ENCODE measurements at places on chromosomes 4 and X. TPM values are rescaled to one million over a fixed set of nuclear protein-coding genes. Genes with fewer than 3 reads are reported as not detected.
A peak's percentile ranks its signal among the peaks of the same experiment; 100 is the strongest.

ERCC6L gene
- 5.3 TPM for polyA plus RNA-seq

DNA sequence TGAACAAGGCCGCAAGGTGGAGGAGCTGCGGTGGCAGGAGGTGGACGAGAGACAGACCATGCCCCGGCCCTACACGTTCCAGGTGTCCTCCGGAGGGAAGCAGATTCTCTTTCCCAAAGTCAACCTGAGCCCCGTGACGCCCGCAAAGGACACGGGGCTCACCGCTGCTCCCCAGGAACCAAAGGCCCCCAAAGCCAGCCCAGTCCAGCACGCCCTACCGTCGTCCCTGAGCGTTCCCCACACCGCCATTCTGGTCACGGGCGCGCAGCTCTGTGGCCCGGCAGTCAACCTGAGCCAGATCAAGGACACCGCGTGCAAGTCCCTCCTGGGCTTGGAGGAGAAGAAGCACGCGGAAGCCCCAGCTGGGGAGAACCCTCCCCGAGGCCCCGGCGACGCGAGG lies 72.2 kb downstream of the AASDH start:
- H3K27ac ChIP-seq, result no peak overlapping the region
- no peaks in the 10 kb centered on the region for H3K27me3 ChIP-seq
- no peaks in the 10 kb centered on the region for H3K4me1 ChIP-seq
- DNase-seq, result no peak

DNA sequence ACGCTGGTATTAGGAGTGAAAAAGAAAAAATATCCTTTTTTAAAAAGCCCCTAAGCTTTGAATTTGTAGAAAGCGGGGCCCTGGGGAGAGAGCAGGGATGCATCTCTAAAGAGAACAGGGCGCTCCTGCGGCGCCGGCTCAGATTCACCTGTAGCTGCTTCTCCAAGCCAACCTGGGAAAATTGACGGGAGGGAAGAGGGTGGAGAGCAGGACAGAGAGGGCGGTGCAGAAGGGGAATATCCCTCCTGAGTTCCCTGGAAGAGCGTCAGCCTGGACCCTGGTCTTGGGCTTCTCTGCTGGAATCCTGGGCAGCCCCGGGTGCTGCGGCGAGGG lies 776 bp upstream of the SOWAHD start:
- no peaks in the 10 kb centered on the region for H3K36me3 ChIP-seq
- no peaks in the 10 kb centered on the region for H3K27me3 ChIP-seq
- H3K4me1 ChIP-seq, result no peaks in the 10 kb centered on the region

- no peak overlapping the region for H3K27ac ChIP-seq
- no peaks in the 10 kb centered on the region for H3K27me3 ChIP-seq
- peaks cover 8% of the 10 kb centered on the region for H3K4me1 ChIP-seq
- no peak for DNase-seq
- no peak overlapping the region for H3K4me3 ChIP-seq
These were observed 6.3 kb downstream of the AREG start for GRCh38 chr4:74451214-74451661.

SMR3A gene
- not detected for polyA plus RNA-seq

GRCh38 chr4:69731241-69731640 lies 29.2 kb downstream of the SULT1B1 start:
- H3K27ac ChIP-seq, result no peak overlapping the region
- H3K4me1 ChIP-seq, result no peaks in the 10 kb centered on the region
- no peak overlapping the region for H3K4me3 ChIP-seq
- H3K36me3 ChIP-seq, result no peaks in the 10 kb centered on the region

DNA sequence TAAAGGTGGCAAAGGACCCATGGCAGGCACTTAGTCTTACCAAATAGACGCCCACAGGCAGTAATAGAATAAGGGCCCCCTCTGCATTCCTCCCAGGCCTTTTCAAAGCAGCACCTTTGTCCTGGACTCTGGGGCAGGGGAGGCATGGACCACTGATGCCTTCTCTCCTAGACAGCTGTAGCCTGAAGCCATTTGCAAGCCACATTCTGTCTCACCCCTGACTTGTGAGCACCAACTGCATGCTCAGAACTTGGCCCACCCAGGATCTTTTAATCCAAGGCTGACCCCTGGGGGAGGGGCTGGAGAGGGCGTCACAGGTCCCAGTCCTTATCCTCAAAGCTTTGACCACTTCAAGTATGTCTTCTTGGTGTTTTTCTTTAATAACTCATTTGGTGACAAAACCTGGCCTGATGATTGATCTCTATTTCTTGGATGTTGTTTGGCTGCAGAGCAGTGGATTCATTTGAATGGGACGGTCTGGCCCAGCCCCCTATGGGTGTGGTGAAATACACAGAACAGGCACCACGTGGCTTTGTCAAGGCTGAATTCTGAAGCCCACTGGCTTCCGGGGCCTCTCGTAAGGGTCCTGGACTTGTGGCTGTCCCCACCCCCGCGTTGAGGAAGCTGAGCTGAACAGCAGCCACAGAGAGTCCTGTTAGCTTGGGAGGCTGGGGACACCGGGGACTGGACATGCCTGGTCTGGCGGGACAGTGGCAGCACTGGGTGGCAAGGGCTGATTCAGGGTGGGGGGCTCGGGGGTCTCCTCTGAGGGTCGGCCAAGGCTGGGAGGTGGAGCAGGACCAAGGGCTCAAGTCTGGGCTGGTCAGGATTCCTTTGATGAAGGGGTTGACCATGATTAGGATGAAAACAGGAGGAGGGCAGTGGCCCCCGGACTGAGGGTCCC lies 36.6 kb downstream of the ADRA2C start:
- no peaks in the 10 kb centered on the region for H3K36me3 ChIP-seq
- H3K27ac ChIP-seq, result no peak overlapping the region
- no peaks in the 10 kb centered on the region for H3K27me3 ChIP-seq
- DNase-seq, result peak; percentile 43
- H3K4me3 ChIP-seq, result no peak overlapping the region

DNA sequence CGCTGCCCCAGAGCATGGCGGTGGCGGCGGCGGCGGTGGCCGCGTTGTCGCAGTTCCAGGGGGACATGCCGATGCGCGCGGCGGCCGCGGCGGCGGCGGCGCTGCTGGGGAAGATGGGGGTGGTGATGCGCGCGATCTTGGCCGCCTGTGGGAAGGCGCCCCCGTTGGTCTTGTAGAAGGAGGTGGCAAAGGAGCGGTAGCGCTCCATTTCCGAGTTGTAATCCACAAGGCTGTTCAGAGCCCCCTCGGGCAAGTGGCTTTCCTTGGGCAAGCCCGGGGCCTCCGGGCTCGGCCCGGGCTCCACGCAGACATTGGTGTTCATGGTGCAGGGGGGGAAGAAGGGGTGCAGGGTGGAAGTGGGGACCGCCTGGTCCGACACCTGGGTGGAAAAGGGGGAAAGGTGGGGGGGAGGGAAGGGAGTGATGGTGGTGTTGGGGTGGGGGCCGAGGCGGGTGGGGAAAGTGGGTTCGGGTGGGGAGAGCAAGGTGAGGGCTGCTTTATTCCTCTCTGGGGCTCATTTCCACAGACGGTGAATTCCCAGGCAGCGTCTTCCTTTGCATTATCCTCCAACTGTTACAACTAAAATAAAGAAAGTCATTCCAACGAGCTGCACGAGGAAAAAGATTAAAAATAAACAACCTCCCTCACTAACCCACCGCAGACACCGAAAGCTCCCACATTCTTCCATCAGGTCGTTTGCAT lies 3.1 kb downstream of the CXXC4 start:
- H3K36me3 ChIP-seq, result no peaks in the 10 kb centered on the region
- peaks cover 82% of the 10 kb centered on the region for H3K27me3 ChIP-seq
- H3K4me1 ChIP-seq, result no peaks in the 10 kb centered on the region
- peak overlapping the region; percentile 69 for H3K27ac ChIP-seq
- peak; percentile 39 for DNase-seq

DNA sequence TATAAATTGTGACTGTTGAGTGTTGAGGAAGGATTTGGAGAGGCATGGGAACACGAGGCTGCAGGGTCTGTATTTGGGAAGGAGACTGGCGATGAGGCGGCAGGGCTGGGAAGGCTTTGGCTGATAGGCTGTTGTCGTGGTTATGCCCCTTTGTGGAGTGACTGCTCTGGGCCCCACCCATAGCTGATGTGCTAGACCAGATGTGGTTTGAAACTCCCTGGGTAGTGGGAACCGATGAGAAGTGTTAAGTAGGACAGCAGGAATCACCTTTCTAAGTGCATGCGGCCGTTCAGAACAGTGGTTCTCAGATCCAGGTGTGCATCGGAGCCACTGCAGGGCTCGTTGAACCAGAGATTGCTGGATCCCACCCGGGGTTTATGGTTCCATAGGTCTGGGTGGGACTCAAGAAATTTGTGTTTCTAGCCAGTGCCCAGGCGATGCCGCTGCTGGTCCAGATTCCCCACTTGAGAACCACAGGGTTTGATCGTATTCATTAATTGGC lies 42.3 kb downstream of the TBC1D14 start:
- H3K27ac ChIP-seq, result no peak overlapping the region
- no peak overlapping the region for H3K4me3 ChIP-seq
- no peaks in the 10 kb centered on the region for H3K27me3 ChIP-seq
- H3K36me3 ChIP-seq, result peaks cover 4% of the 10 kb centered on the region
- no peak for DNase-seq

GRCh38 chr4:41866799-41867677 lies 68.2 kb upstream of the TMEM33 start:
- no peak overlapping the region for H3K27ac ChIP-seq
- no peak overlapping the region for H3K4me3 ChIP-seq
- no peak for DNase-seq
- H3K27me3 ChIP-seq, result peaks cover 70% of the 10 kb centered on the region
- no peaks in the 10 kb centered on the region for H3K36me3 ChIP-seq

GRCh38 chr4:187615972-187616371 lies 379.6 kb upstream of the ZFP42 start:
- no peak overlapping the region for H3K27ac ChIP-seq
- H3K27me3 ChIP-seq, result no peaks in the 10 kb centered on the region
- no peaks in the 10 kb centered on the region for H3K36me3 ChIP-seq
- H3K4me3 ChIP-seq, result no peak overlapping the region
- H3K4me1 ChIP-seq, result no peaks in the 10 kb centered on the region

DNA sequence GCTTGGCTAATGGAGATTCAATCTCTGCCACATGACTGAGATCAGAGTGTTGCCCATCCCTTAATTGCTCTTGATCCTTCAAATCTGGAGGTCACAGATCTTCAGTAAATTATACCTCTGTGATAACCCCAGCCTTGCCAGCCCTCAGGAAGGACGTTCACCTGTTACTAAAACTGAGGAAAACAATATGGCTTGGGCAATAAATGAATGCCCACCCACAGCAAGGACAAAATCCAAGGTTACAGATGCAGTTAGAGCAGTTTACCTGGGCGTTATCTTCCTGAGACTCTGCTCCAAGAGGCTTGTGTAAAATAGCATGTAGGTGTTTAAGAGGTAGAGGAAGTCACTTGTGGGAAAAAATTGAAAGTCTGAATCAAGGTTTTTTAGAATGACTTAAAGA lies 69.3 kb upstream of the MAOA start:
- no peak overlapping the region for H3K4me3 ChIP-seq
- peaks cover 5% of the 10 kb centered on the region for H3K4me1 ChIP-seq
- H3K36me3 ChIP-seq, result no peaks in the 10 kb centered on the region
- DNase-seq, result no peak
- no peak overlapping the region for H3K27ac ChIP-seq

DNA sequence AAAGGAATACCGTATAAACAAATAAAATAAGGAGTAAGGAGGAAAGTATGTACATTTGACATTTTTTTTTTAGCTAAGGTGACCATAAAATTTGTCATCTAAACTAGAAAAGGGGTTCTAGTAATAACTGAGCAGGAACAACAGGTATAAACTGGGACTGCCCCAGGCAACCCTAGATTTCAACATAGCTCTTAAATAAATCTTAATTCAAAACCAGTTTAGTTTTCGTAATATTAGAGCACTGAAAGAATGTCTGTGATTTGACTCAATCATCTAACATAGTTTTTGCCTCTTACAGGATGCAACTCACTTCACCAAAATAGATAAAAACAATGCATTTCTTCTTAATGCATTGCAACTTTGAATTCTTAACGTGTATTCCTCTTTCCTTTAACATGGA lies 257.7 kb downstream of the ADAMTS3 start:
- no peak overlapping the region for H3K4me3 ChIP-seq
- H3K4me1 ChIP-seq, result peaks cover 17% of the 10 kb centered on the region
- H3K27me3 ChIP-seq, result no peaks in the 10 kb centered on the region
- no peak for DNase-seq

DNA sequence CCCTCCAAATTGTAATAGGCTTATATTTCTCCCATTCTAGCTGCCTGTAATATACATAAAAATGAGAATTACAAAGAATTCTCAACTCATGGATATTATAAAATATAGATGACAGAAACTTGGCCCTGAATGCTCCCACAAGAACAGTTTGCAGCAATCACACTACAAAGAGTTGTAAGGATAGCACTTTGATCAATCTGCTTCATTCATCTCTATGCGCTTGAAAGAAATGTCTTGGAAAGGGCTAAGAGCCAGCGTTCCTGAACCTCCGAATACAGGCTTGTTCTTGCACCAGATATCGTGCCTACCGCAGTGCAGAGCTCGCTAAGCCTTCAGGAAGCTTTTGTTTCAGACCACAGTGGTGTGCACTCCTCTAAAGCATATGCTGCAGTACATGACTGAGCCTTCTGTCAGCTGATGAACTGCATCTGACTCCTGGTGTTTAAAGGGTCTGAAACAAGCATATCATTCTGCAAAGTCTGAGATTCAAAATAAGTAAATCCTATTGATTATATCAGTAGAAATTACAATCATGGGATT lies 417.6 kb upstream of the ZFP42 start:
- H3K27me3 ChIP-seq, result no peaks in the 10 kb centered on the region
- DNase-seq, result no peak
- H3K4me1 ChIP-seq, result no peaks in the 10 kb centered on the region
- H3K36me3 ChIP-seq, result no peaks in the 10 kb centered on the region

GRCh38 chr4:26342328-26343037 lies 21.7 kb downstream of the RBPJ start:
- H3K4me1 ChIP-seq, result peaks cover 63% of the 10 kb centered on the region
- no peak overlapping the region for H3K27ac ChIP-seq
- no peaks in the 10 kb centered on the region for H3K36me3 ChIP-seq
- no peaks in the 10 kb centered on the region for H3K27me3 ChIP-seq

DNA sequence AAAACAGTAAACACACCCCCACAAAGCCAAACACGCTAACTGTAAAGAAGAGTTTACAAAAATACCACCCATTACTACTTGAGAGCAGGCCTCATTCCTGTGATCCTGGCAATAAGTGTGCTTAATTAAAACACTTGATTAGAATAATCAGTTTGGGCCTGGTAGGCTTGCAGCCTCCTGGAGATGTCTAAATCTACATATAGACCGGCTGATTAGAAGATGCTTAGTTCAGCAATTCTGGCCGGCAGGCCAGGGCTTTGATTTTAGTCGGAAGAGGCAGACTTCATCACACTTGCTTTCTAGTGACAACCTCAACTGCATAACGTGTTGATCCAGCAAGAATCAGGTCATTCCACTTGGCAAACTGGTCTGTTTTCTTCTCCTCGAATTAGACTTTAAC lies 114.0 kb downstream of the DCTD start:
- H3K27me3 ChIP-seq, result peaks cover 39% of the 10 kb centered on the region
- H3K4me1 ChIP-seq, result peaks cover 8% of the 10 kb centered on the region
- H3K36me3 ChIP-seq, result no peaks in the 10 kb centered on the region
- no peak overlapping the region for H3K4me3 ChIP-seq

DNA sequence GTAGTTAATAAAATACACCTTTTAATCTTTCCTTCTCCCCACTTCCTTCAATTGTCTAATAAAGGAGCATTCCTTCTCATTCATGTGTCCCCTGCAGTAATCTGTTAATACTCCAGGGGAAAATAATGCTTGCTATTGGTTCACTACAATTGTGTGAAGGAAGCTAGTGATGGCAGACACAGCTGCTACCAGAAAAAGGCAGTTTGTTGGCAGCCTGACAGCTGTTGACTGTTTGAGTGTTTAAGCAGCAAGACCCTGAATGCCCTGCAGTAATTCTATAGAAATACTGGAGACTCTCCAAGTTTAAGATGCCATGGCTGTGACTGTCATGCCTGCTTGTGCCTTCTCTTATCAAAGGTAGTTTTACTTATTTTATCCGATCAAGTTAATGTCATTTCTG lies 359.5 kb downstream of the C4orf33 start:
- H3K36me3 ChIP-seq, result no peaks in the 10 kb centered on the region
- DNase-seq, result peak; percentile 12
- no peaks in the 10 kb centered on the region for H3K27me3 ChIP-seq
- no peak overlapping the region for H3K4me3 ChIP-seq

All from left lung (tissue), 14 donors.